ENCODE measurements at places on chromosomes 5 and 9. TPM values are rescaled to one million over a fixed set of nuclear protein-coding genes. Genes with fewer than 3 reads are reported as not detected.

C9orf152 gene
- not detected for total RNA-seq

KIF24 gene
- 9.4 TPM for total RNA-seq

PCDHGB4 gene
- total RNA-seq, result 14.9 TPM

MEIKIN gene
- total RNA-seq, result not detected

PLPP7 gene
- total RNA-seq, result 11.5 TPM

LHX6 gene
- total RNA-seq, result not detected

NME5 gene
- 6.7 TPM for total RNA-seq

FSTL4 gene
- 2.3 TPM for total RNA-seq

GRCh38 chr9:133496861-133497842 lies 18.3 kb upstream of the SLC2A6 start:
- no peak overlapping the region for H3K4me3 ChIP-seq
- H3K27ac ChIP-seq, result no peak overlapping the region
- H3K36me3 ChIP-seq, result no peaks in the 10 kb centered on the region
- peaks cover 7% of the 10 kb centered on the region for H3K4me1 ChIP-seq

DNA sequence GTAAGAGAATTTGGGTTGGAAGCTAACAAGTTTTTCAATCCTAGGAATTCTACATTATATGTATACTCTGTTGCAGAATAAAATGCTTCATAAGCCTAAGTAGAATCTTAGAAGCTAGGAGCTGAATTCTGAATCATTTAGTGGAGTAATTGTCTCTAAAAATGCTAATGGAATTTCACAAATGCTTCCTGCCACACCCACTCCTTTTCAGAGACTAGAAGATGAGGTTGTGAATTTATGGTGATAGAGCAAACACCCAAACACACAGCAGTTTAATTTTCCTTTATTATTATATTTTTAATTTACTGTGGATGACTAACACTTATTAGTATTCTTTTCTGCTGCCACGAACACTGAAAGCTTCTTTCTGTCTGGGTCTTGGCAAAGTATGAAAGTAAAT lies 208.0 kb upstream of the PDE4D start:
- H3K36me3 ChIP-seq, result no peaks in the 10 kb centered on the region
- DNase-seq, result no peak
- no peak overlapping the region for H3K4me3 ChIP-seq
- no peak overlapping the region for H3K27ac ChIP-seq
- H3K27me3 ChIP-seq, result no peaks in the 10 kb centered on the region
- H3K4me1 ChIP-seq, result no peaks in the 10 kb centered on the region

DNA sequence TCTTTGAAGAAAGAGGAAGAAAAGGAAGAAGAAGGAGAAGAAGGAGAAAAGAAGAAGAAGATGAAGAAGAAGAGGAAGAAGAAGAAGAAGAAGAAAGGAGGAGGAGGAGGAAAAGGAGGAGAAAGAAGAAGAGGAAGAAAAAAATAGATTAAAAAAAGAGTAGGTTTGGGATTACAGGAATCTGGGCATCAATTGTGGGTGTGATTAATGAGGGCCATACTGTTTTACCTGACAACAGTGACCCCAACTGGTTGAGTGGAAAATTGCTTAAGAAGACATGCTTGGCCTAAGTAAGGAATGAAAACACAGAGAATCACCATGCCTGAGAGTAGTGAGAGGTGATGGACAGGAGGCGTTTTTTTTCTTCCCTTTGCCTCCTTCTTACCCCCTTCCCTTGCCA lies 114.6 kb downstream of the FAM170A start:
- no peak overlapping the region for H3K4me3 ChIP-seq
- peak; percentile 79 for DNase-seq
- no peaks in the 10 kb centered on the region for H3K27me3 ChIP-seq
- H3K36me3 ChIP-seq, result no peaks in the 10 kb centered on the region
- peaks cover 3% of the 10 kb centered on the region for H3K4me1 ChIP-seq

DNA sequence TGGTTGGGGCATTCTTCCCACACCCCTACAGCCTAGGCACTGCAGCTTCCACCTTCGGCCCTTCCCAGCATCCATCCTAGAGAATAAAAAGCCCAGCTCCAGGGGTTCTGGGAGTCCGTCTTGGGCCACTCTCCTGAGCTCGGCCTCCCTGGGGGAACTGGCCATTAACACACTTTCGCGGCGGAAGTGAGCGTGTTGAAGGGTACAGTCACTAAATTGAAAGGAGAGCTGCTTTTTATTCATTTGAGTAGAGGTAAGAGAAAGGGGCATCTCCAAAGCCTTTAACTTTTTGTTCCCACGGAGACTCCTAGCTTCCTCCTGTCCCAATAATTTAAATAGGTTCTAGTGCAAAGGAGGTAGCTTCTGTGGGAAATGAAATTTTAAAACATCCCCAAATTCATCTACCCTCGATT lies 31.0 kb upstream of the NFIB start:
- no peaks in the 10 kb centered on the region for H3K36me3 ChIP-seq
- DNase-seq, result peak; percentile 58
- H3K4me3 ChIP-seq, result peak overlapping the region; percentile 46
- H3K27me3 ChIP-seq, result peaks cover 100% of the 10 kb centered on the region
- H3K27ac ChIP-seq, result no peak overlapping the region
- H3K4me1 ChIP-seq, result peaks cover 58% of the 10 kb centered on the region

DNA sequence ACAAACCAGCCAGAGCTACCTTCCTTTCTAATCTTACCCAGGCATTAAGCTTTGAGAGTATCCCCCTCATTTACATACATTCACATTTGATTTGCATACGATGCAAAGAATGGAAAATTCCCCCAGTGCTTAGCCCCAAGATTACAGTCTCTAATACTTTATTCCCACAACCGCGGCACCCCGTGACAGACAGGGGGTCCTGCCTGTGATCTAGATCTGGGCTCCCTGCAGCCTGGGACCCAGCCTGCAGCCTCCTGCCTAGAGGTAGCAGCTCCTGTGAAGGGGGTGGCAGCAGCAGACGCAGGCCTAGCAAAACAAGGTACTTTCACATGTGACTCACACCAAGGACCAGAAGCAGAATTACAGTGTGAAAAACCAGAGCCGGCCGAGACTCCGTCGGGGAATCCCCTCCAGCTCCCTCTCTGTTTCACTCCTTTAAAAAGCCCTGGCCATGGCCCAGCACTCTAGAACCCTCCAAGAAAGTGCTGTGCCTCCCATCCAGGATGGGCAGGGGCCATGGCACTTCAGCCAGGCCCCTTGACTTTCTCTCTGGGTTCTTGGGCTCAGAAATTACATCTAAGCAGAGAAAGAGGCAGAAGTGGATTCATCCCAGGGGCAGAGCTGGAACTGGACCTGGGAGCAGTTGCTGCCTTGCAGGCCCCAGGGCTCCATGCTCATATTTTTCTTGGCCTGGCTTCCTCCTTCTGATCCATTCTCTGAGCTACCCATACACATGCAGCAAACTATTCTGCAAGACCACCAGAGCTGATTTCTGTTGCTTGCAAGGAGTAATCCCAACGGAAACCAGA lies 14.0 kb upstream of the TCF7 start:
- H3K4me1 ChIP-seq, result peaks cover 27% of the 10 kb centered on the region
- no peaks in the 10 kb centered on the region for H3K36me3 ChIP-seq
- no peak overlapping the region for H3K4me3 ChIP-seq
- no peaks in the 10 kb centered on the region for H3K27me3 ChIP-seq

GRCh38 chr5:115284021-115284420 lies 12.4 kb downstream of the CCDC112 start:
- DNase-seq, result no peak
- H3K4me3 ChIP-seq, result no peak overlapping the region
- no peak overlapping the region for H3K27ac ChIP-seq
- H3K27me3 ChIP-seq, result no peaks in the 10 kb centered on the region

DNA sequence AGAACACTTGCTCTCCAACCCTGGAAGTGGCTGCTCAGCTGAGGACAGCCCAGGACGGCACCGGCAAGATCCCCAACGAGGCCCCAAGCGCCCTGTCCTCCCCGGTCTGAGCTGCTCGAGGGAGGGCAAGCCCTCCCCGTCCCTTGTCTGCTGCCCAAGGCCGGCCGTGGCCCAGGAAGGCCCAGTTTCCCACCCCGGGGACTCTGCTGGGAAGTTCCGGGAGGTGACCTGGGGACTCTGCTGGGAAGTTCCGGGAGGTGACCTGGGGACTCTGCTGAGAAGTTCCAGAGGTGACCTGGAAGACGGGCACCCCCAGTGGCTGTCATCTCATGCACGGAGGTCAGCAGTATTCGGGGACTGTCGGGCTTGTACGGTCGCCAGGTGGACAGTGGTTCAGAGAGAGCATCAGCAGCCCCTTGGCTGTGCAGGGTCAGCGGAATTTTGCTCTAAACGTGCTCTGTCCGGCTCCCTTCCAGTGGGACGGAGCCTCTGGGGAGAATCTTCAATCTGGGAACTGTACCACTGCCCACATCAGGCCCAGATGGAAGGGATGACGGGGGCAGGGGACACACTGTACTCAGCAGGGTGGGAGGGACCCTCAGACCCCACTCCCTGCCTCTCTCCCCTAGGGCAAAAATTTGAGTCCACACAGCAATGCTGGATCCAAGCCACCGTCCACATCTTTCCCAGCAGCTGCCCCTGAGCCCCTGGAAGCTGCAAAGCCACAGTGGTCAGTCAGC lies 7.2 kb downstream of the NACC2 start:
- no peak overlapping the region for H3K27ac ChIP-seq
- H3K4me3 ChIP-seq, result no peak overlapping the region
- peak; percentile 5 for DNase-seq
- peaks cover 30% of the 10 kb centered on the region for H3K4me1 ChIP-seq
- no peaks in the 10 kb centered on the region for H3K27me3 ChIP-seq

DNA sequence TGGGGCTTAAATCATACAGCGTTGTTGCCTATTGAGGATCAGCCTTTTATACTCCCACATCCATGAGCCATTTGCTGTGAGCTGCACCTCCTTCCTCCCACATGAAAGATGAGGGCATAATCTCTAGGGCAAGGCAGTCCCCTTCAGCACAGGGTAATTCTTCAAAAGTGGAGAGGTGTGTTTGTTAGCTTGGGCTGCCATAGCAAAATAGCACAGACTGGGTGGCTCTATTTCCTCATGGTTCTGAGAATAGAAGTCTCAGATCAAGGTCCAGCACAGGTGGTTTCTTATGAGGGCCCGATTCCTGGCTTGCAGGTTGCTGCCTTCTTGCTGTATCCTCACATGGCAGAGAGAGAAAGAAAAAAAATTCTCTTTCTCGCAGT lies 121.8 kb upstream of the SLC12A2 start:
- no peaks in the 10 kb centered on the region for H3K36me3 ChIP-seq
- no peak overlapping the region for H3K27ac ChIP-seq
- H3K4me1 ChIP-seq, result peaks cover 21% of the 10 kb centered on the region
- no peak for DNase-seq
- no peak overlapping the region for H3K4me3 ChIP-seq

GRCh38 chr9:137176302-137177182 lies 4.7 kb upstream of the TMEM210 start:
- H3K27me3 ChIP-seq, result peaks cover 53% of the 10 kb centered on the region
- DNase-seq, result peak; percentile 57
- H3K36me3 ChIP-seq, result no peaks in the 10 kb centered on the region

GRCh38 chr5:18882154-18882553 lies 1105.8 kb downstream of the CDH18 start:
- H3K4me3 ChIP-seq, result no peak overlapping the region
- H3K27me3 ChIP-seq, result no peaks in the 10 kb centered on the region
- H3K36me3 ChIP-seq, result no peaks in the 10 kb centered on the region
- DNase-seq, result no peak
- no peak overlapping the region for H3K27ac ChIP-seq

DNA sequence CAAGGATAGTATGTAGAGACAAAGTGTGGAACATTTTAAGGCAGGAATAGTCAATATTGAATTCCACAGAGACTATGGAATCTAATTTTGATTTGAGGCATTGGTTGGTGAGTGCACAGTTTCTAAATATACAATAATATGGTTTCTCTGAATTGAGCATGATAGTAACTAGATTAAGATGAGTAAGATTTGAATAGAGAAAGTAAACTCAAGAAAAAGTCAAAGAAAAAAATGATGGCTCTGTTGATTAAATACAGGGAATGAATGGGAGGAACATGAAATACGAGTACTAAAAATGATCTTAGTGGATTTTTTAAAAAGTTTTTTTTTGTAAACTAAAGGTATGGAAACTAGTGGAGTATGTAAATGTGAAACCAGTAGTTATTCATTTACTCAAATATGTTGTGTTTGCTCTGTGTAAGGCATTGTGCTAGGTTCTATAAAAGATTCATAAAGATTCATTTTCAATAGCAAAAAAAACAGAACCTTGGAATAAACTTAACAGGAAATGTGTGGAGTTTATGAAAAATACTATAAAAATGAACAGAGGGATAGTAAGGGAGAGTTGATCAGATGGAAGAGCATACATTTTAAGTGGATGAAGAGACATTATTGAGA lies 101.2 kb downstream of the ZCCHC7 start:
- H3K36me3 ChIP-seq, result no peaks in the 10 kb centered on the region
- peaks cover 5% of the 10 kb centered on the region for H3K4me1 ChIP-seq
- no peak overlapping the region for H3K4me3 ChIP-seq
- no peaks in the 10 kb centered on the region for H3K27me3 ChIP-seq
- no peak for DNase-seq

GRCh38 chr9:115034801-115035200 lies 83.2 kb downstream of the TNC start:
- H3K4me1 ChIP-seq, result no peaks in the 10 kb centered on the region
- H3K4me3 ChIP-seq, result no peak overlapping the region
- DNase-seq, result no peak
- H3K27me3 ChIP-seq, result no peaks in the 10 kb centered on the region
- H3K27ac ChIP-seq, result no peak overlapping the region
- H3K36me3 ChIP-seq, result no peaks in the 10 kb centered on the region

DNA sequence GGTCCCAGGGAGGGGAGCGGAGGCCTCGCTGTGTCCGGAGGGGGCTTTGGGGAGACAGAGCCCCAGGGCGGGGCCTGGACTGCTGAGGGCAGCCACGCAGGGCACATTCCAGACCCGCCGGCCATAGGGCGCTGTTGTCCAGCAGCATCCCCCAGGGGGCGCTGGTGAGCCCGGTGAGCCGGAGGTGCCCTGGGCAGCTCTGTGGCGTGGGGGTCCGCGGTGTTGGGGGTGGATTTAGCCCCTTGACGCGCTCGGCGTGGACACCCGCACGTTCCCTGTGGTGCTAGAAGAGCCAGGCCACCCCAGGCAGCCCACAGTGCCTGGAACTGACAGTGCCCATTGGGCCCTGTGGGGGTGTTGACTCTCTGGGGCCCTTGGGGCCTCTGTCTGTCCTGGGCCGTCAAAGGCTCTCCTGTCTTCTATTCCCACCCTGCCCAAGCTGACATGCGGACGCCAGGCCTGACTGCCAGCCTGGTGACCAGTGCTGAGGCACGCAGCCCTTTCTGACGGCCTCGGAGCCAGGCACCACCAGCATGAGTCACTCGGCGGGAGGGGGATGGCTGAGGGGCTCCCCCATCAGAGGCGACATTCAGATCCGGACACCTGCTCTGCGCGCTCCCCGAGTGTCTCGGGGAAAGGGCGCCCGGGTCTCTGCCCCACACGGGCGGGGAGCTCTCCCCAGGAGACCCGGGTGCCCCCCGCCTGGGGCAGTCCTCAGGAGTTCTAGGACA lies 23.9 kb downstream of the TPPP start:
- H3K36me3 ChIP-seq, result no peaks in the 10 kb centered on the region
- H3K4me1 ChIP-seq, result peaks cover 8% of the 10 kb centered on the region
- H3K27ac ChIP-seq, result no peak overlapping the region

DNA sequence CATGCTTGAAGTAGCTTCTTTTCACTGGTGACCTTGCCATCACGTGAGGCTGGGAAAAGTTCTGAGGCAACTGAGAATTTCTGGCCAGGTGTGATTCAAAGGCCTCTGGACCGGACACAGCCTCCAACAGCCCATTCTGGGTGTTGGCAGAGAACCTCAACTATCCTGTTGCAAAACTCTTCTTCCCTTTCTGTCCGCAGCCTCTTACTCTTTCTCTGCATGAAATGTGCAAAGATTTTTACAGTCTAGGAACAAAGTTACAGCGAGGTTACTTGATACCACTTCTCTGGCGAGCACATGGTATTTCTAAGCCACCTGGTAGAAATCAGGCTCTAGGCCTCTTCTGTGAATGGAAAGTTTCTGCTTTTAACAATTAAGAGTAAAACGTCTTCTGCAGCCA lies 79.2 kb downstream of the FREM1 start:
- no peaks in the 10 kb centered on the region for H3K4me1 ChIP-seq
- H3K27me3 ChIP-seq, result no peaks in the 10 kb centered on the region
- H3K27ac ChIP-seq, result no peak overlapping the region
- no peak for DNase-seq
- no peak overlapping the region for H3K4me3 ChIP-seq
